SK-N-SH treated with all-trans-retinoic acid at 6 μM for 48 hours (cell line): ENCODE measurements at places on chromosomes 5 and 9.

GRCh38 chr5:18281947-18282581, 647.8 kb downstream of the TAF11L14 start:
- peak; percentile 85 for ATAC-seq

DNA sequence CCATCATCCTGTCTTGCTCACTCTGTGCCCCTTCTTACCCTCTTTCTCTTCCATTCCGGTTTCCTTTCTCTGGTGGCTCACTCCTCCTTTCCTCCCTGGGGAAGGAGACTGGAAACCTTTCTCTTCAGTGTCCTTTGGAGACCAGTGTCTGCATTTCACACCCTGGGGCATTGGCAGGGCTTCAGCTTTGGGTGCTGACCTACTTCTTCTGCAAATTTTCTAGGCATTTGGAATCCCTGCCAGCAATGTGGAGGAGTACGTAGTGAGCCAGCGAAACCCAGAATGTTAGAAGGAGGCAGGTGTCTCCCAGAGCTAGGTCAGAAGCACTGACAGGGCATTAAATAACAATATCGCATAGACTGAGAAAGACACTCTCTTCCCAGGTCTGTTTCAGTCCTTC, 122.2 kb downstream of the SLC28A3 start:
- no peak for ATAC-seq

GRCh38 chr5:78887384-78888118, 97.6 kb downstream of the ARSB start:
- no peak for ATAC-seq

DNA sequence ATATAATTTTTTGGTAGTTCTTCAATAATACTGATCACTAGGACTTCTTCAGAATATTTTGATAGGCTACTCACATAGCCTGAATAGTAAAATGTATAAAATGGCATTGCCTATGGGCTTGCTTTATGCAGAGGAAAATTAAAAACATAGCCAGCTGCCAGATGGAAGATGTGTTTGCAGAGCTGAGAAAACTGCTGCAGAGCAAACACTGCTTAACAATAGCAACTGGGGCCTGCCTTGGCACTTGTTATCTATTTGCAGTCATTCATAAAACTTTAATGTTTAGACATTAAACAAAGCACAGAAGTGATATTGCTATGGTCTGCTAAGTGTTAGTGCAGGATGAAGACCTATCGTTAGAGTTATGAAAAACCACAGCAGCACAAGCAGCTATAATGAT, 151.5 kb upstream of the SMC2 start:
- no peak for ATAC-seq

DNA sequence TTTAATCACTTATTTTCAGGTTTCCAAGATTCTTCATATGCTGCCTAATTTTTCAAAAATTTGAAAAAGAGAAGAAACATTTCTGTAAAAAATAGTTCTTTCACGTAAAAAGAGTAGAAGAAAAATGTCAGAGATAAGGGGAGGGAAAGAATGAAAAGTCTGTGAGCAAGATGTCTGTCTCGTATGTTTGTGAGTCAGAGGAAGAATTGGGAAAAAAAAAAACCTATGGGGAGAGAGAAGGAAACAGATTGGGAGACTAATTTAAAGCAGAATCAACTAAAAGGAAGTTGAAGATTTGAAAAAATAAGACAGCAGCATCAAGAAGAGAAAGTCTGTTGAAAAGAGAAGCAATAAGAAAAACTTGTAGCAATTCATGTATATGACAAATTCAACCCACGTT, 456.3 kb downstream of the HINT1 start:
- no peak for ATAC-seq

DNA sequence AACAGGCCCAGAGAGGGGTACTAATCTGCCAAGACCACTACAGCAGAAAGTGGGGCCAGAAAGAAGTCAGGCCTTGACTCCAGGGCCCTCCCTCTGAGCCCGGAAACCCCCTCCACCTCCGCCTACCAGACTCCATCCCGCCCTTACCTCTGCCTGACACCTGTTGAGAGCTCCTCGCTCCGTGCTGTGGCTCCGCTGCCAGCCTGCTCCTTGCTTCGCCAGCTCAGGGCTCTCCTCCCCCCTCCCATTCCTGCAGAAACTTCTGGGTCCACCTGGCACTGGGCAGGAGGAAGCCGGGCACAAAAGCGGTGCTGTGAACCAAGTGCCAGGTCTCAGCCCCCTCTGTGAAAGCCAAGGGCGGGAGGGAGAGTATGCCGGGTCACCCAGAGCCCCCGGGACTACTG, 6.4 kb upstream of the ST6GALNAC6 start:
- no peak; the same call in 2 of the 3 replicates for ATAC-seq

DNA sequence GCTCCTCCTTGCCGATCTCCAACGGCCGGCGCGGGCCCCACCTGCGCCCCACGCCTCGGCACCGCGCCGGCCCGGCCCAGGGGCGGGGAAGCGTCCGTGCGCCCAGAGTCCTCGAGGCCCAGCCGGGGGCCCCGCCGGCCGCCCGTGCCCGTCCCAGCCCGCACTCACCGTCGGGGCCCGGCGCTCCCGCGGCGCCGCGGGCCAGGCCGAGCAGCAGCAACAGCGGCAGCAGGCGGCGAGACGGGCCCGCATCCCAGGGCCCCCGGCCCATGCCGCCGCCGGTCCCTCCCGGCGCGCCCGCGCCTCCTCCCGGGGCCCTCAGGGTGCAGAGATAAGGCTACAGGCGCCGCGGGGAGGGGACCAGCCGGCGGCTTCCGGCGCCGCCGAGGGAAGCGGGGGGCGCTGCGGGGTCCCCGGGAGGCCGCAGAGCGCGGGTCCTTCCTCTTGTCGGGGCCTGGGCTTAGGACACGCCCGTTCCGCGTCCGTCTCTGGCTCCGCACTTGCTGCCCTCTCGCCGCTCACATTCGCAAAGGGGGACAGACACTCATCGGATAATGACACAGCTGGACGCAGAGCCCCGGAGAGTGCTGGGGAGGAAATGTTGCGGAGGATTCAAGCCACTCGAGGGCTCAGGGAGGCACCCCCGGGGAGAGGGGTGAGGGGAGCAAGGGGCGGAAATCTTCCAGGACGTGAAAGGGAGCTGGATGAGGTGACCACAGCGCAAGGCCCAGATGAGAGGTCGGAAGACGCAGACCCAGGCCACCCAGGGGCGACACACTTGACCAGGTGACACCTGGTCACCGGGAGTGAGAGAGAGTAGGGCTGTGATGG, at the start of gene SUSD1:
SUSD1 (minus strand) TSS at position 333 of the 831 bp plus-strand sequence; CDS start at position 271, 62 bp downstream.
- peak; percentile 69 for ATAC-seq
